HCT116 (cell line): ENCODE measurements at places on chromosomes 16 and 17.

- no peak for DNase-seq
Measured at GRCh38 chr17:32946375-32947135, 18.6 kb downstream of the TMEM98 start.

DNA sequence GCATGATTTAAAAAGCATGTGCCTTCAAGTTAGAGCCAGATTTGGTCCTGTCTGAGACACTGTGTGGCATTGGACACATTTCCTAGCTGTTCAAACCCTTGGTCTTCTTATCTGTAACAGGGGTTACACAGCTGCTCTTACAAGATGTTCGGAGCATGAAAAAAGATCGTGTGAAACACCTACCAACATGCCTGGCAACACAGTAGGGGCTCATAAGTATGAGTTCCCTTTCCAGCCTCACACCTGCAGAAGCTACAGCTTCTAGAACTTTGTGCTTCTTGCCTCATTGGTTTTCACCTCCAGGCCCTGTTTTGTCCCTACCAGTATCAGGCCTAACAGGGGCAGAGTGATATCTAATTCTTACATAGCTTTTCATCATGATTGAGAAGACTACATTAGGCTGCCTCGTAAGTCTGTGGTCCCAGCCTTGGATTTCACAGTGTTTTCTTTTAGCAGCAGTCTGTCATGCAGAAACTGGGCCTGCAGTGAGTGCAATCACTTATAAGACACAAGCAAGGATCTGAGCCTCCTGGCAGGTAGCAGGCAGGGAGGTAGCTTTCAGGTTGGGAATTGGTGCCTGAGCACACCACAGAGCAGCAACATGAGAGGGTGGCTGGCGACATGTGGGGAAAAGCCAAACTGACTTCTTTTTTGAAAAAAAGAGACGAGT lies 78.8 kb downstream of the CCDC182 start:
- DNase-seq, result no peak

DNA sequence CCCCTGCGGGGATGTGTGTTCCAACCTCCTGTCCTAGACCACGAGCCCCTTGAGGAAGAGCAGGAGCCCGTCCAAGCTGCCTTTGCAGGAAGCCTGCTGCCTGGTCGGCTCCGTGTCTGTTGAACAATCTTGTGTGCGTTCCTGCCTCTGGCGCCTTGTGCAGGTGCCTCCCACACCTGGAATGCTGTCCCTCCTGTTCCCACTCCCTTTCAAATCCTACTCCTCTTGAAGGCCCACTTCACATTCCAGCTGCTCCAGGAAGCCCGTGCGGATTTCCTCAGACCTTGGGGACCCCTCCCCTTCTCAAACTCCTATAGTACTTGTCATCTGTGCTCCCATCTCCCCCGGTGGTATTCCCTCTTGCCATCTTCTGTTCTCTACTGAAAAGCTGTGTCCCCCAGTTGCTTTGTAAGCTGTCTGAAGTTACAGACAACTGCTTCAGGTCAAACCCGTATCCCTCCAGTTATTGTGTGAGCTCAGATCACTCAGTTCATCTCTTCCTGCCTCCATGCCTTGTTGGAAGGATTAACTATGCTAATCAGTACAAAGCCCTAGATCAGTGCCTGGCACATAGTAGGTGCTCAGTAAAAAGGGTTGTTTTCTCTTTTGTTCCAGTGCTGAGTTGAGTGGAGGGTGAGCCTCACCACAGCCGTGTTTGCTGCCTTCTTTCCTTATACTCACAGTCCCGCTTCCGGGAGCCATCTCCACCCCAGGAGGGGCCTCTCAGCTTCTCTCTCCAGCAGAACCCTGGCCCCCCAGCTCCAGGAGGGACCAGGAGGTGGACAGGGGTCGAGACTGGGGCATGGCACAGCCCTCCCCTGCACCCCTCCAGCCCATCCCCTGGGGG lies 241.8 kb upstream of the CIBAR2 start:
- DNase-seq, result no peak

GRCh38 chr17:65355246-65355645 lies 206.2 kb downstream of the AXIN2 start:
- no peak for DNase-seq

DNA sequence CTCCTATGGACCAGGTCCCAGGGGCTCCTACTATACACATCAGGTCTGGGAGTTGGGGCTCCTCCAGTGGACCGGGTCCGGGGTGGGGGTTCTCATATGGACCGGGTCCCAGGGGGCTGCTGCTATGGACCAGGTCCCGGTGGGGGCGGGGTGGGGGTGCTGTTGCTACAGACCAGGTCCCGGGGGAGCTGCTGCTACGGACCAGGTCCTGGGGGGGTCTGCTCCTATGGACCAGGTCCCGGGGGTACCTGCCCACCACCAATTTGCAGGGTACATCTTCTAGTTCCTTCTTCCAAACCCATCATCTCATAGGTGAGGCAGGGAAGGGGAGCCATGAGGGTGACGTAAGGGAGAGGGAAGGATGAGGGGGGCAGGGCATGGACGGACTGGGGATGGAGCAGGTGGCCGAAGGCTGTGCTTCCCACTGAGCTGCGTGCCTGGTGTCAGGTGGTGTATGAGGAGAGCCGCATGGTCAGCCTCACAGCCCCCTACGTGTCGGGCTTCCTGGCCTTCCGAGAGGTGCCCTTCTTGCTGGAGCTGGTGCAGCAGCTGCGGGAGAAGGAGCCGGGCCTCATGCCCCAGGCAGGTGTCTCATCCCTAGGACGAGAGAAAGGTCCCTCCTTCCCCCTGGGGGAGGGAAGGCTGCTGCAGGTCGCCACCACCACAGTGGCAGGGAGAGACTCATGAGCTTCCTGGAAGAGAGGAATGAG lies 6.6 kb downstream of the ENDOV start:
- no peak for DNase-seq

- DNase-seq, result no peak
Measured at GRCh38 chr17:63250830-63251229, 195.3 kb downstream of the CYB561 start.

DNA sequence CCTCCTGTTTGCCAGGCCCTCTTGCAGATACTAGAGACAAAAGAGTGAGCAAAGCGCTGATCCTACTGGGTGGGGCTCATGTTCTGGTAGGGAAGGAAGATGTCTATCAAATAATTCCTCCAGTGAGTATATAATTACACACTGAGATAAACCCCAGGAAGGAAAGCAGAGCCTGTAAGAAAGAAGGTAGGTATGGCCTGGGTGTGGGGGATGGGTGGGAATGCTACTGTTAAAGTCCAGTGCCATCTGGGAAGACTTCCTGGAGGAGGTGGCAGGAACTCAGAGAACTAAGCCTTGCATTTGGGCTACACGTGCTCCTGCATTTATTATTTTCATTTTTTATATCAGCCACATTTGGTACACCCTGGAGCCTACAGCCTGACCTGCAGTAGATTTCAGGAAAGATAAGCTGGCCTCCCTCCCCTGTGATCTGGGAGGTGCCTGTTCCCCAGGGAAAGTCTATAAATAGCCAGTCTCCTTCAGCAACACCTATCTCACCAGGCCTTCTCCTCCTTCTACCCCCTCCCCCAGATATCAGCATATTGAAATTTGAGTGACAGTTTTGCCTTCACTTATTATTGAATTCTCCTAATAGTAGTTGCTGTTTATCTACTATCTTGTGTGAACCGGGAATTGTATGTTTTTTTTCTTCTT lies 11.5 kb downstream of the ATP2C2 start:
- no peak for DNase-seq

DNA sequence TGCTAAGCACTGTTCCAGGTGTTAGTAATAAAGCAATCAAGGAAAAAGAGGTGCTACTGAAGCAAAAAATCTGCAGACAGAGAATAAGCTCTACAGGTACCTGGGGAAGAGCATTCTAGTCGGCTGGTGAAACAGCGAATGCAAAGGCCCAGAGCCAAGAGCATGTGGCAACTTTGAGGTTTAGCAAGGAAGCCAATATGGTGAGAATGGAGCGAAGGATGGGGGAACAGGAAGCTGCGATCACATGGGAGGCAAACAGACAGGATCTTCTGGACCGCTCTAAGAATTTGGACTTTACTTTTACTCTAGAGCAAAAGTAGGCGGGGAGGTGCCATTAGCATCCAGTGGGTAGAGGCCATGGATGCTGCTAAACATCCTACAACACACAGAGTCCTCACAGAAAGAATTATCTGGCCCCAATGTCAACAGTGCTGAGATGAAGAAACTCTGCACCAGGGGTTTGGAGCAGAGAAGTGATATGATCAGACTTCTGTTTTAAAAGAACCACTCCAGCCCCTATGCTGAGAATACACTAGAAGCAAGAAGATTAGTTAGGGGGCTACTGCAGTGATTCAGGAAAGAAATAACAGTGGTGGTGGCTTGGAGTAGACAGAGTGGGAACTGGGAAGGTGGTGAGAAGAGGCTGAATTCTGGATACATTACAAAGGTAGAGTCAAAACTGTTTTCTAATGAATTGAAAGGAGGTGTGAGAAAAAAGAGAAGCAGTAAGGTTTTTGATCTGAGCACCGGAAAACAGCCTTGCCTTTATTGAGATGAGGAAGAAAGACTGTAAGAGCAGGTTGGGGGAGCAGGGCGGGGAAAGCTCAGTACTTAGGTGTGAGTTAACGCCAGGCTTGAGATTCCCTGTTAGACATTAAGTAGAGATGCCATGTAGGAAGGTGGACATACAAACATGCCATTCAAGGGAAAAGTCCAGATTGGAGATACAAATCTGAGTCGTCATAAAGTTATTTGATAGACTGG lies 11.0 kb downstream of the EFTUD2 start:
- no peak for DNase-seq

GRCh38 chr16:3142770-3143169 lies 7.9 kb downstream of the ZNF213 start:
- no peak for DNase-seq

- no peak for DNase-seq
Measured at GRCh38 chr16:56341656-56342399, 83.5 kb downstream of the AMFR start.

- DNase-seq, result no peak
Measured at GRCh38 chr17:77846531-77847085, 111.9 kb upstream of the TNRC6C start.

- DNase-seq, result no peak
Measured at GRCh38 chr16:72224260-72224768, 52.4 kb upstream of the PMFBP1 start.

GRCh38 chr17:6453279-6454024 lies 9.2 kb downstream of the PIMREG start:
- DNase-seq, result no peak

DNA sequence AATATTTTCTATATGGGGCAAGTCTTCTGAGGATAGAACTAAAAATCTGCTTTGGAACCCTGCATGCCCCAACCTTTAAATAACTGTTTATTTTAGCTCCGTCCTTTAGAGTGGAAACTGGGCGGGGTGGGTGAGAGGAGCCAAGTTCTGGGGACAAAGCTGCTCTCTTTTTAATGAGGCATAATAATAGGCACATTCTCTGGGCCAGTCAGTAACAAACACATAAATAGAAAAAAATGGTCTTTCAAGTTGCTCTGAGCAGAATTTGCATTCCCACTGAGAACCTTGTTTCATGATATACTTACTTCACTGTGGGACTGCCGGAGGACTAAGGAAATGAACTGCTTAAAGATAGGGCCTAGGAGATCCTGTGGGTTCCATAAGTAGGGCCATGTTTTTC lies 51.5 kb downstream of the KNOP1 start:
- DNase-seq, result no peak

DNA sequence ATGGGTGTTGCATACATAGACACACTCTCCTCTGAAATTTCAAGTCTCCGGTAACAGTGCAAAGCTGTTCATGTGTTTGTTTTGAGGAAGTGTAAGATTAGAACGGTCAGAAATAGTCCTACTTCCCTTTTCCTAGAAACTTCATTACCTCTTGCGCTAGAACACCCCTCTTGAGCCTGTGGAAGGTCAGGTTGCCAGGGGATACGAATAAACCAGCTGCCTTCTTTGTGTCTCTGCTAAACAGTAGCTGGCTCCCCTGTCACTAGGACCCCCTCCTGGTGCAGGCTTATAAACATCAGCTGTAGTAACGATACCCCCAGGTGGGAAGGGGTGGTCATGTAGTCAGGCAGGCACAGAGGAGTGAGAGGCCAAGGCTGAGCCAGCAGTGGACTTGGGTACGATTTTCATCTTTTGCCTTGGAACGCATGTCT lies 113.4 kb upstream of the RCVRN start:
- no peak for DNase-seq

DNA sequence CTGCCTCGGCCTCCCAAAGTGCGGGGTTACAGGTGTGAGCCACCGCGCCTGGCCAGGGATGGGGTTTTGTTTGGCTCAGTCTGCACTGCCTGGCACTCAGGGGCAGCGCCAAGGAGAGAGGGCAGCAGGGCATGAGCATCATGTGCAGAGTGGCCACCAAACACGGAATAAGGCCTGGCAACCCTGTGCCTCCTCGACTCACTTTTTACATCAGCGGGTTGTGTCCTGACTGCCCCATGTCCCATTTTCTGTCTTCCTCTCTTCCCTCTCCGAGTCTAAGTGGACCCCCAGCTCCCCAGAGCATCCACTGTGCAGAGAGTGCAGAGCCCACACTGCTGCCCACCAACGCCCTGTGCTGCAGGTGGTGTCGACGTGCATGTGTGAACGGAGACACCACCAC lies 18.2 kb upstream of the TRAP1 start:
- DNase-seq, result no peak

GRCh38 chr17:17258998-17259397 lies 22.0 kb upstream of the FLCN start:
- no peak for DNase-seq

DNA sequence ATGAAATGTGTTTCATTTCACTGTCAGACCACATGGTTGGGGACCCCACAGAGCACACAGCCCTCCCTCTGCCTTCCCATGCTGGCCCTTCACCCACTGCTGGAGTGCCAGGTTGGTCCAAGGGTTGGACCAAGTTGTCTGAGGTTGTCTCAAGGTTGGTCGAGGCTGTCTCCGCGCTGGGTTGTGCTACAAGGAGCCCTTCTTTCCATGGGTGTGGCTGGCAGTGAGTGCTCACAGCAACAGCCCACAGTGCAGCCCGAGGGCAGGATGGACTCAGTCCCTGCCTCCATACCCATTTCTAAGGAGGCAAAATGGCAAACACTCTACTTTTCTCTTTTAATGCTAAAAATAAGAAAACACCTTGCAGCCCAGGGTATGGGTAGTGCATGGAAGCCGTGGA lies 35.8 kb upstream of the STH start:
- no peak for DNase-seq

DNA sequence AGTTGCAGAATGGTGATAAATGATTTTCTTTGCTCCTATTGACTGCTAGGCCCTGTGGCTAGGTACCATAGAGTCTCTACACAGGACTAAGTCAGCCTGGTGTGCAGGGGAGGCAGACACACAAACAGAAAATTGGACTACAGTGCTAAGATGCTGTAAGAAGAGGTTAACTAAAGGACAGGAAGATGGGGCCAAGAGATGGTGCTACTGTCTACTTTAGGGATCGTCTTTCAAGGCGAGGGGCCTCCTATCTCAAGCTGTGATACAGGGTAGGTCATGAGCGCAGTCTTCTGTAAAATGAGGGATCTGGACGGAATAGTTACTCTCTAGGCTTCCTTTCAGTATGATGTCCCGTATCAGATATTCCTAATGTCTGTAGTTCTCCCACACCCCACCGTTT lies 817 bp downstream of the NME1 start:
- DNase-seq, result no peak
